Ascending aorta (tissue), 2 donors: ENCODE measurements at places on chromosomes 2 and 18.

GRCh38 chr2:120497261-120497977, 151.5 kb downstream of the INHBB start:
- H3K4me1 ChIP-seq, result no peaks in the 10 kb centered on the region
- H3K27me3 ChIP-seq, result no peaks in the 10 kb centered on the region
- no peaks in the 10 kb centered on the region for H3K36me3 ChIP-seq
- DNase-seq, result no peak
- no peak overlapping the region for H3K4me3 ChIP-seq

- no peaks in the 10 kb centered on the region for H3K4me1 ChIP-seq
- H3K27me3 ChIP-seq, result no peaks in the 10 kb centered on the region
- peak; percentile 94 for DNase-seq
- H3K4me3 ChIP-seq, result peak within 1 kb of the TSS; percentile 91
- H3K27ac ChIP-seq, result peak within 1 kb of the TSS; percentile 90
- H3K36me3 ChIP-seq, result no peaks in the 10 kb centered on the region
Measured at GRCh38 chr2:182715892-182716649, at the start of gene DNAJC10. Gene DNAJC10 (plus strand): TSS chr2:182716257. CDS start chr2:182718087, 1,830 bp downstream.

- DNase-seq, result no peak
- H3K36me3 ChIP-seq, result no peaks in the 10 kb centered on the region
- no peaks in the 10 kb centered on the region for H3K4me1 ChIP-seq
Measured at GRCh38 chr2:117875786-117876185, 61.3 kb downstream of the DDX18 start.

DNA sequence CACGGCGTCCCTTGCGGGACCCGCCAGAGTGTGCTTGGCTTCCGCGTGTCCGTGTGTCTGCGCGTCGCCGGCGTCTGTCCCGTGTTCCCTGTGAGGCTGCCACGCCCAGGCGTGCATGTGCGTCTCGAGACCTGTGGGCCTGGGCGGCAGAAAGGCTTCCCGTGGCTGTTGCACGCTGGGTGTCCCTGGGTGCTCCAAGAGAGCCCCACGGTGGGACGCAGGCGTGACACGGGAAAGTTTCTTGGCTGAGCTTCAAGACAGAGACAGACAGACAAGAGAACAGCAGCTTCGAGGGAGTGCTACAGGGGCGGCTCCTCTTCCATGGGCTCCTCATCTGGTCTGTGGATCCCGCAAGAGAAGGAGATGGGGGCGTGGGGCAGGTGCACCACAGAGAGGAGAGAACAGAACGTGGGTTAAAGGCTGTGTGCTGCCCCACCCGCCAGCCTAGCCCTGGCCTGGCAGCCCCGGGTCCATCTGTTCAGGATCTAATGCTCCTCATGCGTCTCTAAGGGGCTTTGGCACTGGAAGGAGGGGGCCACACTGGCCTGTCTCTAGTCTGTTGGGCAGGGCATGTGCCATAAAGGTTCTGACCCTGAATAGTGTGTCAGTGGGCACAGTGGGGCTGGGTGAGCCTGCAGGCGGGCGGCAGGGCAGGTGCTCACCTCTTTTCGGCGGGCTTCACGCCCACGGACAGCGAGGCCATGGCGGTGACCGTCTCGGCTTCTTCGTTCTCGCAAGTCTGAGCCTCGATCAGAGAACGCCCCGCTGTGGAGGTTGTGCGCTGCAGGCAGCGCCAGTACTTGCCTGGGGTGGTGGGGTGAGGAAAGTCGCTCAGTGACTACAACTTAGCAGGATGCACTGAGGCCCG, 205.1 kb downstream of the TWIST2 start:
- no peak overlapping the region for H3K4me3 ChIP-seq
- DNase-seq, result no peak
- no peak overlapping the region for H3K27ac ChIP-seq
- H3K4me1 ChIP-seq, result no peaks in the 10 kb centered on the region
- no peaks in the 10 kb centered on the region for H3K27me3 ChIP-seq

- H3K27ac ChIP-seq, result no peak overlapping the region
- H3K27me3 ChIP-seq, result no peaks in the 10 kb centered on the region
- no peaks in the 10 kb centered on the region for H3K4me1 ChIP-seq
Measured at GRCh38 chr2:155372969-155373368, 674.5 kb downstream of the KCNJ3 start.

DNA sequence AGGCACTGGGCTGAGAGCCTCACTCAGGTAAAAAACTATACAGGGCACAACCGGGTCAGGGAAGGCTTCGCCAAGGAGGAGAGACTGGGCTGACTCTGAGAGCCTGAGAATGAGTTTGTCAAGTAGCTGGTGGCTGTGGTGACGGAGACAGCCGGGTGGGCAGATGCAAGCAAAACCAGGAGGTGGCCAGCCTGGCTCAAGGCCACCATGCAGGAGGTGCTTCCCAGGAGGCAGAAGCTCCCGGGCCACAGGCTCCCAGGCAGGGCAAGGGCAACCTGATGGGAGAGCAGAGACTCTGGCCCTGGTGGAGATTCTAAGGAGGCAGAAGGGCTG, 2.9 kb upstream of the INHBB start:
- no peak for DNase-seq
- H3K4me1 ChIP-seq, result peaks cover 21% of the 10 kb centered on the region
- H3K36me3 ChIP-seq, result no peaks in the 10 kb centered on the region
- no peak overlapping the region for H3K27ac ChIP-seq

GRCh38 chr18:35019933-35020332, 21.3 kb upstream of the MAPRE2 start:
- H3K36me3 ChIP-seq, result no peaks in the 10 kb centered on the region
- DNase-seq, result no peak
- no peaks in the 10 kb centered on the region for H3K27me3 ChIP-seq

DNA sequence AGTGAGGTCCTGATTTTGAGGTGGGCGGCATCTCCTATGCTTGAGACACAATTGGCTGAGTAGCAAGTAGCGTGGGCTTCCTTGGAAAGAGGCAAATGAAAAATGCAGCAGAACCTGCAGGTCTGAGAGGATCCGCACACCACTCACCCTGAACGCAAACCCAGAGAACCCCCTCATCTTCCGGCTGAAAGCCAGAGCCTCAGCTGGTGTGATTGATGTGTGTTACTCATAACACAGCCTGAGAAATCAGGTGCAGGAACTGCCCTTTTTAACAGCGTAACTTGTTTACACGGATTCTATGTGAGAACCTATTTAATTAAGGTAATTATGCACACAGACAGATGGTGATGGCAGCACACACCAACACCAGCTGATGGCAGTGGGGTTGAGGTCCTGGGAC, 123.4 kb downstream of the MRO start:
- H3K4me1 ChIP-seq, result no peaks in the 10 kb centered on the region
- H3K4me3 ChIP-seq, result no peak overlapping the region
- no peak overlapping the region for H3K27ac ChIP-seq
- DNase-seq, result no peak

GRCh38 chr2:48860380-48860779, 104.9 kb upstream of the LHCGR start:
- no peak for DNase-seq
- H3K36me3 ChIP-seq, result no peaks in the 10 kb centered on the region
- no peaks in the 10 kb centered on the region for H3K4me1 ChIP-seq
- no peak overlapping the region for H3K27ac ChIP-seq
- H3K27me3 ChIP-seq, result no peaks in the 10 kb centered on the region
- no peak overlapping the region for H3K4me3 ChIP-seq

GRCh38 chr2:19864381-19864780, 37.4 kb downstream of the TTC32 start:
- no peaks in the 10 kb centered on the region for H3K36me3 ChIP-seq
- DNase-seq, result no peak
- H3K27ac ChIP-seq, result no peak overlapping the region
- H3K27me3 ChIP-seq, result no peaks in the 10 kb centered on the region

GRCh38 chr2:132384491-132385151, 32.0 kb upstream of the GPR39 start:
- no peaks in the 10 kb centered on the region for H3K36me3 ChIP-seq
- no peak overlapping the region for H3K4me3 ChIP-seq
- no peaks in the 10 kb centered on the region for H3K4me1 ChIP-seq
- H3K27me3 ChIP-seq, result no peaks in the 10 kb centered on the region

GRCh38 chr2:197345846-197346370, 35.3 kb upstream of the ANKRD44 start:
- no peaks in the 10 kb centered on the region for H3K27me3 ChIP-seq
- H3K27ac ChIP-seq, result no peak overlapping the region
- no peak overlapping the region for H3K4me3 ChIP-seq
- no peaks in the 10 kb centered on the region for H3K4me1 ChIP-seq

DNA sequence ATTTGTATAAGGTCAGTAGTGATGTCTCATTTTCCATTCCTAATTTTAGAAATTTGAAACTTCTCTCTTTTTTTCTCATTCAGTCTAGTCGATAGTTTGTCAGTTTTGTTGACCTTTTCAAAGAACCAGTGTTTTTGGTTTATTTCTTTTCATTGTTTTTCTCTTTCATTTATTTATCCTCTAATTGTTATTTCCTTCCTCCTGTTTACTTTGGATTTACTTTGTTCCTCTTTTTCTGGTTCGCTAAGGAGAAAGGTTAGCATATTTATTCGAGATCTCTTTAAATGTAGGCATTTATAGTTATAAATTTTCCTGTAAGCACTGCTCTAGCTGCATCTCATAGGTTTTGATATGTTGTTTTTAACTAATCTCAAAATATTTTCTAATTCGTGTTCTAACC, 65.1 kb upstream of the TXNDC2 start:
- H3K4me1 ChIP-seq, result peaks cover 21% of the 10 kb centered on the region
- H3K4me3 ChIP-seq, result no peak overlapping the region
- H3K27ac ChIP-seq, result no peak overlapping the region
- no peaks in the 10 kb centered on the region for H3K36me3 ChIP-seq
- H3K27me3 ChIP-seq, result no peaks in the 10 kb centered on the region

- no peak overlapping the region for H3K4me3 ChIP-seq
- no peaks in the 10 kb centered on the region for H3K4me1 ChIP-seq
- no peak for DNase-seq
Measured at GRCh38 chr2:211879323-211879722, 659.3 kb downstream of the ERBB4 start.

DNA sequence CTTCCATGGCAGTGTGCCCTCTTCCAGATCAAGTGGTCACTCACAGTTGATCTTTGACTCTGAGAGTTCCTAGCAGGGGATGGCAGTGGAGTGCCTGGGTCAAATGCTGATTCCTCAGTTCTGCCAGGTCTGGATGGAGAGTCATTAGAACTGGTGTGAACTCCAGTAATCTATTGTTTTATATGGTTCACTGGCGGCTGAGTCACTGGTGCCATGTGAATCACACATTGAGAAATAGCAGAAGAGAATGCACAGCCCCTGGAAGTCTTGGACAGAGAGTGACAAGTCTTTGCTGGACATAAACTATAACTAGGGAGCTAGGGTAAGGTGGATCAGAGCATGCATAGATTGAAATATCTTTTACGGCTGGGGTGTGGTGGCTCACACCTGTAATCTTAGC, 86.9 kb downstream of the EIF2AK3 start:
- H3K4me3 ChIP-seq, result no peak overlapping the region
- no peaks in the 10 kb centered on the region for H3K36me3 ChIP-seq
- H3K27ac ChIP-seq, result no peak overlapping the region
- no peaks in the 10 kb centered on the region for H3K27me3 ChIP-seq

DNA sequence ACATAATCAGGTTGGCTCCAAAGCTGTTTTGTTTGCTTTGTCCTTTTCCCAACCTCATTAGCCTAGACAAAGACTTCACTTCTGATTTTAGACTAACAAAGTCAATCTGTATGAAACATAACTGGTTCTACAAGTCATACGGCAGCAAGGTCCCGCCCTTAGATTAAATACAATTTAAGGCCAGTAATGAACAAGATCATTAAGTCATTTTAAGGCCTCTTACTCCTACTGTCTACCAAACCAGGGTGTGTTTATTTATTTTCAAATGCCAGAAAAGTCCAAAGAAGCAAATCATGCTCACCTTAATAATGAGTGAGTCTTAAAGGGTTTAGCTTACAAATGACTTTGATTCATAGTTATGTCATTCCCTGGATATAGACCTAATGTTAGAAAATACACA, 148.4 kb upstream of the ACVR2A start:
- DNase-seq, result no peak
- no peaks in the 10 kb centered on the region for H3K36me3 ChIP-seq
- H3K4me3 ChIP-seq, result no peak overlapping the region
- no peak overlapping the region for H3K27ac ChIP-seq
- no peaks in the 10 kb centered on the region for H3K4me1 ChIP-seq

DNA sequence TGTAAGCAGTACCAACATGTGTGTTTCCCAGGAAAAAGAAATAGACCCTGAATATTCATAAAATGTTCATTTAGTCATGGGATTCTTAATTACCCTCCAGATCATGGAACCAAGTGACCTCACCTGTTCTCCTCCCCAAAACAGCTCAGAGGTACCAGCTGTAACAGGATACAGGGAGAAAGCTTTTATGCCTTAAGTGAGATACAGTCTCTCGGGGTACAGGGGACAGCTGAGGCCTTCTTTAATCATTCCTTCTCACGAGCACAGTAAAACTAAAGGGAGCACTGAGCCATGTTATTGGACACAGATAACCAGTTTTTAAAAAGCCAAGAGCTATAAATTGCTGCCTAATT, 16.6 kb downstream of the EPHA4 start:
- peak overlapping the region; percentile 31 for H3K27ac ChIP-seq
- no peak for DNase-seq
- H3K27me3 ChIP-seq, result no peaks in the 10 kb centered on the region

GRCh38 chr18:4352746-4353551, 102.2 kb downstream of the DLGAP1 start:
- H3K4me1 ChIP-seq, result no peaks in the 10 kb centered on the region
- no peak overlapping the region for H3K27ac ChIP-seq
- no peaks in the 10 kb centered on the region for H3K36me3 ChIP-seq
- H3K4me3 ChIP-seq, result no peak overlapping the region
- DNase-seq, result no peak

GRCh38 chr2:241197947-241198346, 9.5 kb downstream of the ANO7 start:
- H3K27ac ChIP-seq, result no peak overlapping the region
- no peaks in the 10 kb centered on the region for H3K27me3 ChIP-seq
- H3K36me3 ChIP-seq, result no peaks in the 10 kb centered on the region
- no peaks in the 10 kb centered on the region for H3K4me1 ChIP-seq
- DNase-seq, result no peak
- no peak overlapping the region for H3K4me3 ChIP-seq

DNA sequence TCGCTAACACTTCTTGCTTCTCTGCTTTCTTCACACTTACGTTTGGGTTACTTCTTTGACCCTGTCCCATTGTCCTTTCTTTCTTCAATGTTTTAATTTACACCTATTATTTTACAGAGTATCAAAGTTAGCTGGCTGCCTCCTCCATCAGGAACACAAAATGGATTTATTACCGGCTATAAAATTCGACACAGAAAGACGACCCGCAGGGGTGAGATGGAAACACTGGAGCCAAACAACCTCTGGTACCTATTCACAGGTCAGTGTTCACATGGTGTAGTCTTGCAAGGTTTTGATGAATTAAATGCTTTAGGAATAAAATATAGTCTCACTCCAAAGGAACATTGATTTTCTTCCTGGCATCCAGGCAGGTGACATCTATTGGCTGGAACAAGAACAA, 919.0 kb downstream of the MBD2 start:
- H3K4me3 ChIP-seq, result no peak overlapping the region
- H3K4me1 ChIP-seq, result no peaks in the 10 kb centered on the region
- DNase-seq, result no peak
- no peaks in the 10 kb centered on the region for H3K27me3 ChIP-seq

- H3K36me3 ChIP-seq, result no peaks in the 10 kb centered on the region
- H3K27me3 ChIP-seq, result no peaks in the 10 kb centered on the region
- no peak overlapping the region for H3K4me3 ChIP-seq
- H3K4me1 ChIP-seq, result no peaks in the 10 kb centered on the region
- no peak overlapping the region for H3K27ac ChIP-seq
- DNase-seq, result no peak
Measured at GRCh38 chr2:57862153-57862552, 184.5 kb upstream of the VRK2 start.
